ENCODE measurements at places on chromosomes 2 and 18.
A peak's percentile ranks its signal among the peaks of the same experiment; 100 is the strongest.

- no peak for DNase-seq
Observed at GRCh38 chr2:219662566-219662965, 35.1 kb downstream of the SLC4A3 start.

DNA sequence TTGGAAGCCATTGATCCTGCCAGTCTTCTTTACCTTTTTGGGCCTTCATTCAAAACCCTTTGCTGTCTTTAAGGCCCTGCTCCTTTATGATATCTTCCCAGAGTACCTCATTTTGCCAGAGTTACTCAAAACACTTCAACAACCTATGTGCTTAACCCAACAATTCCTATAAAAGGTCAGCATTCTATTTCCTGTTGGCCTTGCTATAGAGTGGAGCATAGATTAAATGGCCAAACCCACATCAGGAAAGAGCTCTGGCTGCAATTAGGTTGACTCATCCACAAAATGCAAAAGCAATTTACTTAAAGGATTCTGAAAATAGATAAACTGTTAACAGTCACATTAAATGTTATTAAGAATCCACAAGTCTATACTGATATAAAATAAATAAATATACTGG is 21.2 kb downstream of the MRPL33 start:
- DNase-seq: no peak

GRCh38 chr18:36640021-36640952 is 188.5 kb downstream of the TPGS2 start:
- no peak for DNase-seq

DNA sequence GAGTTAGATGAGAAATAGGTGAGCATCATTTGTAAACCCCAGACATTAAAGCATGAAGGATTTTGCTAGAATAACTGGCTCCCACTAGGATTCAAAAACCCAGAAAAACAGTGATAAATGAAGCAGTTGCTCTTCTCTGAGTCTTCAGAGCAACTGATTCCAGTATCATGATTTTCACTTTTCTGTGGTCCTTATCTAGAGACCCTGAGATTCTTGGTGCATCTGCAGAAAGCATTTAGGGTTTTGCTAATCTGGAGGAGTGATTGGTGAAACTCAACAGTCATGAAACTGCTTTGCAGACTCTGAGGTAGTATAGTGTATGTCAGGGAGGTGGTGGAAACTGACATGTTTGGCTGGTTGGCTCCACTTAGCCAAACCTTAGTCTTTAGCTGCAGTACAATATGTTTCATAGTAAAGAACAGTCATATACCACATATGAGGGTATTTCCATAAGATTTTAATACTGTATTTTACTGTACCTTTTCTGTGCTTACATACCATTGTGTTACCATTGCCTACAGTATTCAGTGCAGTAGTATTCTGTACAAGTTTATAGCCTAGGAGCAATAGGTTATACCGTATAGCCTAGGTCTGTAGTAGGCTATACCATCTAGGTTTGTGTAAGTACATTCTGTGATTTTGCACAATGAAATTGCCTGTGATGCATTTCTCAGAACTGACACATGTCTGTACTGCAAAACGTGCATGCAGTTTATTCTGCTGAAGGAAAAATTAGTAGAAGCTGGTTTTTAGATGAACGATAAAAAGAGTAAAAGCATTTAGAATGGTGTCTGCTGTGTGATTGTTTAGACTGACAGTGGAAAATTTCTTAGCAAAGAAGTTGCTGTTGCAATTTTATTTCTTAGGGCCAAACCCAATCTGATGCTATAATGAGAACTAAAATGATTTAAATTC is 23.8 kb downstream of the EML4 start:
- DNase-seq: no peak

DNA sequence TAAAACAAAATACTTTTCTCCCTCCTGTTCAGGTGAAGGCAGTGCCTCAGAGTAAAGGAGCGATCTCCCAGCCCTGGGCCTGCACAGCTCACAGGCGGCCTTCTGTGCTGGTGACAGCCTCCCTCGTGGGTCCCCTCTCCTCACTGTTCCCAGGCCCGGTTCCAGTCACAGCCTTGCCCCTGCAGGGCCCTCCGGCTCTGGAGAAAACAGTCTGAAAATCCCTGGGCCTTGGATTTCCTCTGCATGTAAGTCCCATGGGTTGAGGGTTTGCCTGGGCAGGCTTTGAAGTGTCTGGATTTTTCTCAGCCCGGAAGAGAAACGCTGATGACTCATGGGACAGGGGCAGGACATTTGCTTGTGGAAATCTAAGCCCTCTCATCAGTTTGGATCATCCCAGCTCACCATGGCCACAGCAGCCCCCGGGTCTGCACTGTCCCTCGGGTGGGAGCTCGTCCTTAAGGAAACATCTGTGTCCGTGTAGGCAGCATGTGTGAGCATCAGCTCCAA is 186.1 kb upstream of the RAB12 start:
- peak; percentile 89 for DNase-seq

DNA sequence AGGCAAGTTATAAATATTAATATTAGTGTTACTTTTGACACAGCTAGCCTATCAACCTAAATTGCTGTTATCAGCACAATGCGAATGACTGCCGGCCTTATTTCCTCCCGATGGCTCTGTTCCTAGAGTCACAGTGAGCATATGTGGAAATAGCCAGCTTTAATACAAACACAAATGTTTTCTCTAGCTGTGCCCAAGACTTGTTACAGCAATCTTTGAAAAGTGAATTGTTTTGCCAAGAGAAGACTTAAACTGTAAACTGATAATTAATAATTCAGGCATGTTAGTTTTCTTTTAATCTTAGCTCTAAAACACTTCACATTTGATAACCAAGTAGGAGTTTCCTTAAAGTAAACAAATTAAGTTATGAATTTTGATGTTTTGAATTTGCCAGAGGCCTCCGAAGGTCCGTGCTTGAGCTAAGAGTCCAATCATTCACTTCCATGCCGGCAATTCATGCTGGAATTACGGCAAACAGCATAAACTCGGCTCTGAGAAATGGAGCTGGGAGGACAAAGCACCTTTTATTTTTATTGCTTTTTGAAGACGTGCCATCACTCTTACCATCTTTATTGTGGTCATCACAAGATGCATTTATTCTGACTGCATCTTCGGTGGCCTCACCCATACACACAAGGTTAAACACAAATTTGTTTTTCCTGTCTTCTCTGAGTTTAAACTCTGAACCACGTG is 184.5 kb upstream of the CWC22 start:
- DNase-seq: no peak

- DNase-seq: no peak
Observed at GRCh38 chr2:65402780-65403528, 29.4 kb downstream of the SPRED2 start.

DNA sequence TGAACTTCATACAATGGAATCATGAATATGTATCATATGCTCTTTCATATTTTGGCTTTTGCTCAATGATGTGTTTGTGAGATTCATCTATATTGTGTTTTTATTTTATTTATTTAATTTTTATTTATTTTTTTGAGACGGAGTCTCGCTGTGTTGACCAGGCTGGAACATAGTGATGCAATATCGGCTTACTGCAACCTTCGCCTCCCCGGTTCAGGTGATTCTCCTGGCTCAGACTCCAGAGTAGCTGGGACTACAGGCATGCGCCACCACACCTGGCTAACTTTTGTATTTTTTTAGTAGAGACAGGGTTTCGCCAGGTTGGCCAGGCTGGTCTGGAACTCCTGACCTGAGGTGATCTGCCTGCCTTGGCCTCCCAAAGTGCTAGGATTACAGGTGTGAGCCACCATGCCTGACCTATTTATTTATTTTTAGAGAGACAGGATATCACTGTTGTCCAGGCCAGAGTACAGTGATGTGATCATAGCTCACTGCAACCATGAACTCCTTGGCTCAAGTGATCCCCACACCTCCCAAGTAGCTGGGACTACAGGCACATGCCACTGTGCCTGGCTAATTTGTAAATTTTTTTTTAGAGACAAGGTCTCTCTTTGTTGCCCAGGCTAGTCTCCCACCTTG is 74.5 kb downstream of the TET3 start:
- DNase-seq: no peak

GRCh38 chr2:55311444-55311870 is 42.4 kb upstream of the MTIF2 start:
- DNase-seq: peak; percentile 31

GRCh38 chr2:11243512-11243911 is 88.2 kb downstream of the SLC66A3 start:
- no peak for DNase-seq

DNA sequence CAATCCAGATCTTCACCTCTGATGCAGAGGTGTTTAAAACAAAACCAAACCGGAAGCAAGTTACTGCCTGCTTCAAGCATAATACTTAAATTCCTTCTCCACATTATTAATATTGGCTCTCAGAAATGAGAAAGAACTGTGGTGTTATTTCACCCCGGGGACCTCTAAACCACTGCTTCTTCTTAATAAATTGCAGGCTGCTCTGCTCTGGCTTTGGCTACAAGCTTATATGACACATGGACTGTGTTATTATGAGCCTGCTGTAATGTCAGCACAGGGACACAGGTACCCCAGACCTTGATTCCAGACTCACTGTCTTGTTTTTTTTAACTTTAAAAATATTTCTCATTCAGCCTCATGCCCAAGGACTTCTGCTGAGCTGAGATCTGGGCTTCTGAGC is 45.1 kb downstream of the ST6GAL2 start:
- no peak for DNase-seq

- DNase-seq: peak; percentile 79
Observed at GRCh38 chr2:96528700-96529375, 7.7 kb upstream of the ARID5A start.

GRCh38 chr2:127590386-127591190 is 55.1 kb downstream of the MYO7B start:
- DNase-seq: peak; percentile 57

- DNase-seq: no peak
Observed at GRCh38 chr18:52402814-52403213, 62.8 kb downstream of the DCC start.

DNA sequence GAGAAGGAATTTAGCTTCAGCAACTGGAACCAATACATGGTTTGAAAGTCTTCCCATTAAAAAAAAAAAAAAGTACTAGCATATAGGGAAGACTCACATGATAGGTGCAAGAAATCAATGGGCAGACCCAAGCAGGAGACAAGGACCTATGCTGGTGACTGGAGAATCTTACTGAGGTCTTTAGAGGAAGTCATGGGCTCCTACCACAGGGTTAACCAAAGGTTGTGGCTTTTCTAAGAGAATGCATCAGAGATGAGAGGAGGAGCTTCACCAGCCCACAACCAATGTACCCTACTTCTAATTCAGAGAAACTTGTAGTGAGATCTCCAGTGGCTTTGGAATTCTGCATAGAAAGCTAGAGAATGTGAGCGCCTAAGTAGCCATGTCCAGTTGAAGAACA is 207.4 kb downstream of the NCKAP5 start:
- no peak for DNase-seq

DNA sequence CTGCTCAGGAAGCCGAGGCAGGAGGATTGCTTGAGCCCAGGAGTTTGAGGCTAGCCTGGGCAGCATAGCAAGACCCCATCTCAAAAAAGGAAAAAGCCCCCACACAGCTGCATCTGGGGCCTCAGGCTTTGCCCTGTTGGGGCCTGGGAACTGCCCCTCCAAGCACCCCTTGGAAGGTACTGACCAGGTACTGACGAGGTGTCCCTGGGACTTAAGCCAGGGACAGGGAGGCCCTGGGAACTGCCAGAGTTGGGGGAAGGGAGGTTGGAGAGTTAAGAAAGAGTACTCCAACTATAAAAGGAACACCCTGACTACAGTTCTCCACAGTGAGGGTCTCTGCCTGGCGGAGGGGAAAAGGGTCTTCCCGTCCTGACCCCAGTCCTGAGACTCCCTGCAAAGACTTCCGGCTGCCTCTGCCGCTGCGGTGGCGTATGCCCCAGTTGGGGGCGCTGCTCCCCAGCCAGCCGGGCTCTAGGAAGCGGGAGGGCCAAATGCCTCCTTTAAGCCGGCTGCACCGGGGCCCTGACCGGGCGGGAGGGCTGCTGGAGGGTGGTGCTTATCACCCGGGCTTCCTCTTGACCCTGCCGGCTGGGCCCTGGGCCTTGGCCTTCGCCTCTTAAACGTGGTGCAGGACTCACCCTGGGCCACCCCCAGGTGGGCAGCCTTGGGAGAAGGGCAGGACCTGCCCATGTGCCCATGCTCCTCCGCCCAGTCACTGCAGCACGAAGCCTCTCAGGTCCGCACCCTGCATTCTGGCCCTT is 12.8 kb downstream of the SLC30A3 start:
- DNase-seq: peak; percentile 73

- no peak for DNase-seq
Observed at GRCh38 chr2:172629586-172629985, 73.7 kb downstream of the PDK1 start.

DNA sequence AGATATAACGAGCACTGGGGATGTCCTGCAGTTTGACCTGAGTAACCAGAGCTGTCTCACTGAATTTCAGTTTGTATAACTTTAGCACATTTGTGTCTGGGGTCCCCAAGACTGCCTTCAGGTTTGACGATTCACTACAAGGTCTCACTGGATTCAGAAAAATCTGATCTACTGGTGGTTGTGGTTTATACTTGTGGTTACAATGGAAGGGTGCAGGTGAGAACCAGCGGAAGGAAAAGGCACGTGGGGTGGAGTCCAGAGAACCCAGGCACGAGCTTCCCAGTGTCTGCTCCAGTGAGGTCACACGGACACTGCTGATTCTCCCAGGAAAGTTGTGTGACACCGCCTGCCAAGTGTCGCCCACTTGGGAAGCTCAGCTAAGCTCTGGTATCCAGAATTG is 126.0 kb downstream of the ZNF236 start:
- no peak for DNase-seq

DNA sequence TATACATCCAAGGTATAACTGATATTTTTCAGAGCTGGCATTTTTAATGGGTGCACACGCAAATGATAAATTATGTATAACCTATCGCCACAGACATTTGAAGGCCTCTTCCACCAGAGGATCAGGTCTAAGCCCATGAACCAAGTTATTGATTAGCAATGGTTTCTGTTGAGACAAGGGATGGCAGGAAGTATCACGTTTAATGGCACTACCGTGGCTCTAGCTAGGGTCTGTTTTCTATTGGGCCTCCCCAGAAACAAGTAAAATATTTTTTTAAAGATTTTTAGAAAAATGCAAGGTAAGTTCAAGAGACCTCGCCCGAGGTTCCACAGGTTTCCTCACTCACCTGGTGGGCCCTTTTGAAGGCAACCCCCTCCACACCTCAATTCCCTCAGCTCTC is 667 bp downstream of the GFPT1 start:
- no peak for DNase-seq

- no peak for DNase-seq
Observed at GRCh38 chr2:123051136-123051535, 974.0 kb upstream of the CNTNAP5 start.

DNA sequence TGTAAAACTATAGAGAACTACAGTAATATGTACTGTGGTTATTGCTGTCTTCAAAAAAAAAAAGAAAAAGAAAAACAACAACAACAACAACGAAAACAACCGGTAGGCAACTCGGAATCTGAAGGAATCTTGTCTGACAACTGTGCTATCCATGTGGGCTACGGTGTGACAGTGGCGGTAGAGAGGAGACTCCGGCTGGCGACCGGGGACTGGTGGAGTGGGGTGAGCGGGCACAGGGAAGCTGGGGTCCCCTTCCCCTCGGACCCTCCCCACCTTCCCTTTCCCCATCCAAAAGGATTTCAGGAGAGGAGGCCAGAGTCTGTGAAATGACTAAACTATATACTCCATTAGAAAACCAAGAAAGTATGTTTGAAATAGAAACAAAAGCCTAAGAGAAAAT is 22.9 kb downstream of the IGFBP5 start:
- DNase-seq: peak; percentile 62
